NCI-H2107 (cell line): ENCODE measurements at places on chromosomes 11 and 22.

DNA sequence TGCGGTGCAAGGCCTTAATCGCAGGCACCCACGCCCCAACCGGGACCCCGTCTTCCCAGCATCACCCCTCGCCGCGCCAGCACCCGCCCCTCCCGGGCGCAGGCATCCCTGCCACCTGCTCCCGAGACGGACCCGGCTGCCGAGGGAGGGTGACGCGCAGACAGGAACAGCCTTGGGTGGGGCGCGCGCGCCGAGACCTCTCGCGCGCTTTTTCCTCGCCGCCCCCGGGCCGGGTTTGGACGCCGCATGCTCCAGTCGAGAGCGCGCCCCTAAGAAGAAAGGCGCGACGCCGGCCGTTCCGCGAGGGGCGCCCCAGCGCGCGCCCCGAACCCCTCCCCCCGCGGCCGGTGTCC is 504 bp downstream of the CFL1 start:
- DNase-seq: no peak

- DNase-seq: no peak
Observed at GRCh38 chr11:45079943-45080719, 66.3 kb upstream of the PRDM11 start.

- DNase-seq: no peak
Observed at GRCh38 chr11:8814209-8814922, 96.6 kb upstream of the AKIP1 start.

GRCh38 chr11:108432783-108433182 is 34.5 kb downstream of the C11orf65 start:
- DNase-seq: no peak

- no peak for DNase-seq
Observed at GRCh38 chr22:35893698-35894097, 134.9 kb downstream of the RBFOX2 start.

DNA sequence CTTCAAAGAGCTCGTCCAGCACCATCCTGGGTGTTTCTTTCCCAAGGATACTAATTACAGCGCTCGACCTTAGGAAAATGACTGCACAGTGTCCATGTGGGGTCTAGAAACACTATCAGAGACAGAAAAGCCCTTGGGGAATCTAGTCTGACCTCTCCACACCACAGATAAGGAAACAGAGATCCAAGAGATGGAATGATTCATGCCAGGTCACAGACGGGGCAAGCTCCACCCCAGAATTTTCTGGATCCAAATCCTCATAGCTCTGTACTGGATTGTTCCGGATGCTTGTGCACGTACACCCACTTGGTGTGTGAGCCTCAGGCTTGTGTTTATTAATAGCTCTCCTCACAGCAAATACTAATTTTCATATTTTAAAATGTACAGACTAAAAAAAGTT is 11.3 kb downstream of the ABTB2 start:
- no peak for DNase-seq

GRCh38 chr11:31808721-31809540 is 2.2 kb downstream of the PAX6 start:
- DNase-seq: no peak

GRCh38 chr11:30328681-30329080 is 5.8 kb downstream of the ARL14EP start:
- DNase-seq: no peak

- DNase-seq: no peak
Observed at GRCh38 chr22:19525666-19526065, 1.5 kb upstream of the CLDN5 start.

- DNase-seq: no peak
Observed at GRCh38 chr11:114821621-114822412, 143.5 kb downstream of the NXPE2 start.

DNA sequence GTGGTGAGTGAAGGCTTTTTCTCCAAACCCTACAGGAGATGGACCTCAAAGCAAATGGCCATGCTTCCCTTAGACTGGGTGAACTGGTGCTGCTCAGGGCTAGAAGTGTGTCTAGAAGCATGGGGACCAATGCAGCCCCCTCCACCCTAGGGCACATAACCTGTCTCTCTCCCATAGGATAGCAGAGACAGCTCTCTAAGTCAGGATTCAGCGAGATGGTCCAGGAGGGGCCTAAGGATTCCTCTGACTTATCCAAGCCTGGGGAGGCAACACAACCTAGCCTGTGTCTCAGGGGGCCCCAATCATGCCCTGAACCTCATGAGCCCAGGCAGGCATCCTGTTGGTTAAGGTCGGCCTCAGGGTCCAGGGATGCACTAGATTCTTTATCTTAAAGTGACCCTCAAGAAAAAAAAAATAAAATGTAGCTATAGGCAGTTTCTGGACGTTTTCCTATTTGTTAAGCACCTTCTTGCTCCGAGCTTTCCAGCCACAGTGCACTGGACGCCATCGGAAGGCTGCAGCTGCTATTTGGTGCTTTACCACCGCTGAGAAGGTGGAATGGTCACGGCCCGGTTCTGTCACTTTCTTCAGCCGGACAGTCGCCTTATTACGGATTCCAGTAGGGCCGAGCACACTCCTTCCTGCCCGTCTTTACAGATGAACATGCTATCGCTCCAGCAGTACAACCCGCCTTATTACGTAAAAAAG is 5.0 kb upstream of the CCND1 start:
- DNase-seq: no peak

GRCh38 chr11:110038201-110038600 is 55.0 kb upstream of the ZC3H12C start:
- DNase-seq: no peak

DNA sequence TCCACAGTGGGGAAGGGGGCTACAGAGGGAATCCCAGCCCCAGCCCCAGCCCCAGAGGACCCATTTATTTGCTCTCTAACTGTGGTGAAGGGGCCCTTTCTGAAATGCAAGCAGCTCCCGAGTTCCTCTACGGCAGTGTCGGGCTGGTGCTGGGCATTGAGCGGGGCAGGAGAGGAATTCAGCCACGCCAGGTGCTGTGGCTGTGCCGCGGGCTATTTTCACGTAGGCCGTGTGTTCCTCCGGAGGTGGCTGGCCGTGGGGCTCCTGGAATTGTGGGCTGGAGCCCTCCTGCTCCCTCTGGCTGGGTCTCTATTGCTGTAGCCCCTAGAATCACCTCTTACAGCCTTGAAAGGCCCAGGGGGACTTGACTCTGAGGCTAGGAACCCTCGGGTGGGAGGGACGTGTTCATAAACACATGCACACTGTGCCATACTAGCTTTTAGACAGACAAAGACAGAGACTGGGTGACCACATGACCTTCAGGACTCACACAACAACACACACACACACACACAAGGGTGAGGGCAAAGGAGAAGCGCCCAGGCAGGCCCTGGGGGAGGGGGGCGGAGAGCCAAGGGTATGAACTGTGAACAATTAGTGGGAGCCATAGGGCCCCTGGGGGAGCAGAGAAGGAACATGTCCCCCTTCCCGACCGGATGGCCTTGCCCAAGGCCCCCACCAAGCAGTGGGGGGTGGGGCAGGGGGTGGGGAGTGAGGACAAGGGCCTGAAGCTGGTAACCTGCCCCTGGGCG is 48.4 kb upstream of the SYT7 start:
- no peak for DNase-seq

DNA sequence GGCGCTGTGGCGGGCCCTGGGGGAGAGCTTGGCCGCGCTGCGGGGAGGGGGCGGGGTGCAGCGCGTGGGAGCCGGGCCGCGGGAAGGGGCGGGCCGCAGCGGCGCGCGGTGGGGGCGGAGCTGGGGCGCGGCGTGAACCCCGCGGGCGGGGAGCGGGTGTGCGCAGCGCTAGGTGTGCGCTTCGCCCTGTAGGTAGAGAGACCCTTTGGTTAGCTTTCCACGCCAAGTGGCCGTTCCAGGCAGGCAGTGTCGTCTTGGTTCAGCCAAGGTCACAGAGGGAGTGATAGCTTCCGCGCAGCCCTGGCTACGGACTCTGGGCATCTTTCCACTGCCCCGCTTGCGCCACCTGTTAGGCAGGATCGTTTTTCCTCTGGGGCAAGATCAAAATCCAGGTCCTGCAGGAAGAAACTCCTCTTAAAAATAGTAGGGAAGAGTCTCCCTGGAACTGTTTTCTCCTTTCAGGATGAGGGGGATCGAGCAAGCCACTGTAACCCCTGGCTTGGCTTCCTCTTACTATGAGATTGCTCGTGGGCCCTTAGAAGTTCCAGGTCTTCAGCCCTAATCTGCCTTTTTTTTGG is 434 bp downstream of the BANF1 start:
- DNase-seq: no peak

- DNase-seq: no peak
Observed at GRCh38 chr11:26698224-26698623, 23.6 kb downstream of the SLC5A12 start.

DNA sequence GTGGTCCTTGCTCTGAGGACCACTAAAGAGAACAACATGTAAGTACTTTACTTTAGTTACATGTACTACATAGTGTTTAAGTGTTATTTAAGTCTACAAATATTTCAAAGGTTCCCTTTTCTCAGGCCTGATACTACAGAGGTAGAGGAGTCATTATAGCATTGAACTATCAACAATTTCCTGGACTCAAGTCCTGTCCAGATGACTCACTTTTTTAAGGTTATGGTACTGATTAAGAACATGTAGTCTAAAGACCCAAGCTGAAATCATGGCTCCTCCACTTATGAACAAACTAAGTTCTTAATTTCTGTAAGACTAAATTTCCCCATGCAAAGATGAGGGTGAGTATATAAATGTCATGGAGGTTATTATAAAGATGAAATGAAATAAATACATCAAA is 74.7 kb downstream of the NARS2 start:
- DNase-seq: no peak

GRCh38 chr11:69433741-69434140 is 47.7 kb upstream of the LINC01488 start:
- DNase-seq: no peak

DNA sequence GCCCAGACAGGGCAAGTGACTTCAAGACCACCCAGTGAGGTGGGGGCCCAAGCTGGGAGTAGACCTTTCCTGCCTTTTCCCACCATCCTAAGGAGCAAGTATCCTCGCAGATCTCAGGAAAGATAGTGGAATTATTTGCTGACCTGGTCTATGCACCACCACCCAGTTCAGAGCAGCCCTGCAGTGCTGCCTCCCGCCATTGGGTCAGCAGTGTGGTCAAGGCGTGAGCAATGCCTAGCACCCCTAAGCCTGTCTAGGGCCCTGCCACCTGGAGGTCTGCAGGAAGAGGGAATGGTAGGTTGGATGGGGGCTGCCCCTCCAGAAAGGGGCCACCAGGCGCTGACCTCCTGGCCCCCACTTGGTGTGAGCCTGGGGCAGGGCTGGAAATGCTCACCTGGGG is 6.5 kb downstream of the MTFP1 start:
- DNase-seq: no peak

DNA sequence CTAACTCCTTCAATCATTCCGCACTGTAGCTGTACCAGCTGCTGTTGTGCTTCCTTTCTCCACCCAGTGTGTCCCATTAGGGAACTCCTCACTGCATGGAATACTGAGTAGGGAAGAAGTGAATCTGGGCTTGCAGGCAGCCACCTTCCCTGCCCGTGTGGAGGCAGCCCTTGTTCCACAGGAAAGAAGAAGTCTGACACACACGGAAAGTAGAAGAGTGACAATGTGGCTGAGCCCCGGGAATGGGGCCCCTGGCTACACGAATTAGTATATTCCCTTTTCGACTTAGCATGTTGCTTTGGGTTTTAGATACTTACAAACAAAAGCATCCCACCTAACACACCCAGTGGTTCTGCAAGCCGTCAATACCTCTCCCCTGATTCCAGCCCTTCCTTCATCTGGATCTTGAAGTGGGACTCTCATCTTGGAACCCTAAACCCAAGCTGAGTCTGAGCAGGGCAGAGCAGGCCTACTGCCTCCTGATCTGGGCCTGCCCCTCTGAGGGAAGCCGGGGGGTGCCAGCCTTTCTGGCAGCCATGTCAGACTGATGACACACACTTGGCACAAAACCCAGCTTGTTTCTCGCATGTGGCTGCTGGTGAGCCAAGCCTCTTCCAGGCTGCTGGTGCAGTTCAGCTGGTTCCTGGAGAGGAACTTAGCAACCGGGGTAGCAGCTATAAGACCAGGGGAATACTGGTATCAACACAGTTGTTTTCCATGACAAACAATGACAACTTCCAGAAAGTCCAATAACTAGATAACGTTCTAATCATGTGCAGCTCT is 71.6 kb downstream of the C11orf58 start:
- no peak for DNase-seq

- DNase-seq: no peak
Observed at GRCh38 chr11:3171931-3172560, 6.9 kb upstream of the OSBPL5 start.

- DNase-seq: no peak
Observed at GRCh38 chr11:3901249-3902025, 46.0 kb downstream of the STIM1 start.

DNA sequence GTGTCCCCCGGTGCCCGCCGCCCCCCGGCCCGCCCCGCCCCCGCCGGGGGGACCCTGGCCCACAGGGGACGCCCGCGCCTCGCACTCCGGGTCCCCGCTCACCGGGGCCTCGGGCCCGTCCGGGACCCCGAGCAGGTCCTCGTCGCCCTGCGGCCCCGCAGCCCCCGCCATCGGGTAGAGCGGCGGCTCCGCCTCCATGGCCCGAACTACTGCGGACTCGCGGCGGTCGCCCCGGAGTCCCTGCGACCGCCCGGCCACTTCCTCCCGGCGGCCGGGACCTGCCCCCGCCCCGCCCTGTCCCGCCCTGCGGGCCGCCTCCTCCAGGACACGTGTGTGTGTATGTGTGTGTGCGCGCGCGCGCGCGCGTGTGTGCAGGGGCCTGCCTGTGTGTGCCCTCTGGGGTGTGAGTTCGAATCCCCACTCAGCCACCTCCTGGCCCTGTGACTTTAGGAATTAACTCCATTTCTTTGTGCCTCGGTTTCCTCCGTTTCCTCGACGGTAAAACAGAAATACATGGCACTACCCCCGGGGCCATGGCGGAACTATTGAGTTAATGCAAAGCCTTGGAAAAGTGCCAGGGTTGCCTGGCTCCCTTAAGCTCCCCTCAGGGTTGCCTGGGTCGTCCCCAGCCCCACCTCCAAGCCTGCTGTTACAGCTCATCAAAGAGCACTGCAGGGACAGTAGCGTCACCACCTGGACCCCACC is at the start of gene UNC93B1:
Gene UNC93B1 (minus strand): TSS at position 252 of the 705 bp plus-strand sequence. CDS start 54 bp downstream, at position 198.
- DNase-seq: no peak

DNA sequence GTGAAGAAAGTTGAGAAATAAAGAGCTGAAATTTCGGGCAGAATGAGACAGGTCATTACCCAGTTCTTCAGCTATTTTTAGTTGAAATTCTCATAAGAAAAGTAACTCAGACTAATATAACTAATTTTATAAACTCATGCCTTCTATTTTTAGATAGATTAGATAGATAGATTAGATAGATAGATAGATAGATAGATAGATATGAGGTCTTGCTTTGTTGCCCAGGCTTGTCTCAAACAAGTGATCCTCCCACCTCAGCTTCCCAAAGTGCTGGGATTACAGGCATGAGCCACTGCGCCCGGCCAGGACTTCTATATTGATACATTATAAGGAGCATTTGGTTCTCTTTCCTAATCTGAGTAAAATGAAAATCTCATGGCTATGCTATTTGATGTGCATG is 26.9 kb upstream of the OR8G1 start:
- DNase-seq: no peak
